MCF 10A (cell line): ENCODE measurements at places on chromosomes 12 and 14. TPM values are rescaled to one million over a fixed set of nuclear protein-coding genes. Genes with fewer than 3 reads are reported as not detected.

NANOG gene
- total RNA-seq, result not detected in 2 replicates

DNA sequence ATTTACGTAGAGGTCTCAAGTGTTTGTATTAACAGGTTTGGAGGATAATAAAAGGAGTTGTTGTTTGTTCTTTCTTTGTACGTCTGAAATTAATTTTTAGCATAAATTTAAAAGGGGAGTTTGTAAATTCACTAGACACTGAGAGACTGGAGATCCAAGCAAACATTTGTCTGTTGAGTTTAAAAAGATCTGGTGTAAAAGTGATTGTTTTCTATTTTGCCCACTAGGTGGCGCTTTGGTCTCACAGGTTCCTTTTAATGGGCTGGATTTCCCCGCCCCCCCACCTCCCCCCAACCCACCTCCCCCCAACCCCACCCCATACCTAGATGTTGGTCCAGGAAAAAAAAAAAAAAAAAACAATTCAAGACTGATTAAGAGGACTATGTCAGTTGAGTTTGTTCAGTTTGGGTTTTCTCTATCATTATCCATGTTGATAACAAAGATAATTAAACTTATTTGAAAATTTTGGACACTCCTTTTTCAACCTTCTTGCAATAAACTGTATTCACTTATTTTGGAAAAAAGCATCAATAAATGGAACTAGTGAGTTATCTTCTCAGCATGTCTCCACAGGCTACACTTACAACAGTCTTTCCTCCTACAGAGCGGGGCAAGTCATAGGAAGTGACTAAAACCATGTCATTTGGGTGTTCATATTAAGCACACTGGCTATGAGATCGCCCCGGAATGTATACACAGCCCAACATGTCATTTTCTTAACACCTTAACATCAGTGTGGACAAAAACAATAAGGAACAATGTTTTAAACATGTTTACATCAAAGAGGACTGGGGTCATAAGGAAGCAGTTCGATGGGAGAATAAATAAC lies 841.1 kb downstream of the NRXN3 start:
- DNase-seq, result peak; percentile 45

GRCh38 chr12:12624498-12624992 lies 12.9 kb downstream of the CREBL2 start:
- no peak for DNase-seq

DNA sequence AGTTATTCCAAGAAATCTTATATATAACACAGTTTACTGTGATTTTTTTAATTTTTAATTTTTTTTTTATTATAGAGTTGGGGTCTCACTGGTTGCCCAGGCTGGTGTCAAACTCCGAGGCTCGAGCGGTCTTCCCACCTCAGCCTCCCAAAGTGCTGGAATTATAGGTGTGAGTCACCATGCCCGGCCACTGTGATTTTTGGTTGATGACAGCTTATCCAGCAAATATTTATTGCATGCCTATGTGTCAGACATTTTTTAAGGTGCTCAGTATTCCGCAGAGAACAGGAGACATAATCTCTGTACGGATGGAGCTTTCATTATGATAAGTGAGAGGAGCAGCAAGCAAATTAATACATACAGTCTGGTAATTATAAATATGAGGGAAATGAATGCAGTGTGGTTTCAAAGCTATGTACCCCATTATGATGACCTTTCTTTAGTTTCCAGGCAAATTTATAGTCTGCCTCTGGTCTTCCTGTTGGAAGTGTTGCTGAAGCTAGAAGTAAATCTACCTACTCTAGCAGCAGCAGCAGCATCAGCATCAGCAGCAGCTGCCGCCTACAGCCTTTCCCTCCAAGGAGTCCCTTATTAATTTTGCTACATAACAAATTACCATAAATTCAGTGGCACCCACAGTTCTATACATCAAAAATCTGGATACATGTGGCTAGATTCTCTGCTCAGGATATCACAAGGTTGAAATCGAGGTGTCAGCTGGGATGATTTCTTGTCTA lies 32.3 kb downstream of the FRS2 start:
- DNase-seq, result peak; percentile 61

CLEC4E gene
- total RNA-seq, result not detected in 2 replicates

GRCh38 chr14:104438166-104438887 lies 141.2 kb upstream of the C14orf180 start:
- DNase-seq, result no peak

DNA sequence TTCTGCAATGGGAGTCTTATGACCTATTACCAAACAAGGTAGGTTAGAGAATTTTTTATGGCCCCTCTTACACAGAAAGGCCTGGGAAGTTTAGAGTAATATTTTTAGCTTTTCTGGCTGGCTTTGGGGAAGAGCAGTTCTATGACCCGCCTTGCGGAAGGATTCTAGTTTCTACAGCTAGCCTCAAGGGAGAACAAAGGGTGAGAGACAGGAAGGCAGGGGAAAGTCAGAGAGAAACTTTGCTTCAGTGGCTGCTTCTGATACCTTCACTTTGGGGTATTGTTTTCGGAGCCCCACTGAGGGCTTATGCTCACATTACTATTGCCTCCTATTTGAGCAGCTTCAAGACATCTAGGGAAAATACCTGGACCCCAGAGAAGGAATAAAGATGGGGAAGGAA lies 80.7 kb upstream of the NUDT4 start:
- no peak for DNase-seq

DNA sequence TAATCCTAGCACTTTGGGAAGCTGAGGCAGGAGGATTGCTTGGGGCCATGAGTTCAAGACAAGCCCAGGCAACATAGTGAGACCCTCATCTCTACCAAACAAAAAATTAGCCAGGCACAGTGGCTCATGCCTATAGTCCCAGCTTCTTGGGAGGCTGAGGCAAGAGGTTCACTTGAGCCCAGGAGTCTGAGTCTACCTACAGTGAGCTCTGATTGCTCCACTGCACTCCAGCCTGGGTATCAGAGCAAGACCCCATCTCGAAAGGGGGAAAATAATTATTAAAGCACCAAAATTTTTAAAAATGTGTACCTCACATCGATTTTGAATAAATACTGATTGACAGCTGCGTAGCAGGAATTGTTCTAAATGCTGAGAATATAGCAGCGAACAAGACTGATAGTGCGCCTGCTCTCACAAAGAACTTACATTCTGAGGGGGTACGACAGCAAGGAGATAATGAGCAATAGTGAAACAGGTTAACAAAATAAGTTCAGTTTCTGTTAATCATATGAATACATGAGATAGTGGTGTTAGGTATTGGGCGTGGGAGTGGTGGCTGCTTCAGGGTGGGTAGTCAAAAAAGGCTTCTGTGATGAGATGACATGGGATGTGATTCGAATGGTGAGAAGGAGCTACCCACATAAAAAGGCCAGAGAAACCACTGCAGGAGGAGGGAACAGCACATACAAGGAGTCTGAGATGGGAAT lies 19.6 kb downstream of the HCFC2 start:
- DNase-seq, result no peak

DNA sequence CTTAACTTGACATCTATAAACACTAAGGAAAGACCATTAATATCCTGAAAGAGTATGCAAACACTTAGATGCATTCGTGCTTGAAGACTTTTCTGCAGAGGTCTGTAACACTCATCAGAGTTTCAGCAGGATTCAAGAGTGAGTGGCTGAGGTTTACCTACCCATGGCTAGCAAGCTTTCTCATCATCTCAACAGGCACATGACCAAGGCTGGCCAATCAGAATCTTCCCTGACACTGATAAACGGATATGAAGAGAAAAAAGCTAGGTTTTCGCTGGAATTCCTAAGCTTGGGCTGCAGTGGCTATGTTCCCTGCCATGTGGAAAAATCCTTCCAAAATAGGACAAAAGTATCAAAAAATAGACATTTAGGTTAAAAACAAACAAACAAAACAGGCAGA lies 162.1 kb upstream of the USP15 start:
- no peak for DNase-seq

GRCh38 chr14:32110548-32110896 lies 33.4 kb downstream of the ARHGAP5 start:
- no peak for DNase-seq

KRT79 gene
- not detected in 2 replicates for total RNA-seq

GPRC5D gene
- not detected in 2 replicates for total RNA-seq

DNA sequence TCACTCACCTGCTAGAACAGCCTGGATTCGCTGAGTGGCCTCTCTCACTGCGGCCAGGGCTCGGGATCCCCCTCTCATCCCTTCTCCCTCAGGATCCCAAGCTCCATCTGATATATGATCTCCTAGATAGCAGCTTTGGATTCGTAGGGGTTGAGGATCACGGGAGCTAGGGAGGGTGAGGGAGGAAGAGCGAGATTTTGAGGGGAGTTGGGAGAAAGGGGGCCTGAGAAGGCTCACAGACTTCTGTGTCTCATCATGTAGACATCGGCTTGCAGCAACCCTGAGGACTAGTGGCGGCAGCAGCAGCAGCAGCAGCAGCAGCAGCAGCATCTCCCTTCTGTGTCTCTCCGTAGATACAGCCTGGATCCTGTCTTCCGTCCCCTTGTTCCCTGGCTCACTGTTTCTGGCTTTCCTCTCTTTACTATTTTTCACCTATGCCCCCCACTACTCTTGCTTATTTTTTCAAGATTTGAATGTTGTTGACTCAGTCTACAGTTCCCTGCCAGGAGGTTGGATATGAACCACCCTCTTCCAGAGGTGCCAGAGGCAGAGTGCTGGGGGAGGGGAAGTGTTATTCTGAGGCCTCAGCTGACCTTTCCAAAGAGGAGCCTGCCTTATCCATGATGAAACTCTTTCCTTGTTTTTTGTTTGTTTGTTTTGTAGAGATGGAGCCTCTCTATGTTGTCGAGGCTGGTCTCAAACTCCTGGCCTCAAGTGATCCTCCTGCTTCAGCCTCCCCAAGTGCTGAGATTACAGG lies at the start of gene CIROP:
Gene CIROP, minus strand, starts transcription at position 399 of the 757 bp plus-strand sequence. Its CDS starts 69 bp downstream, at position 330.
- DNase-seq, result no peak

TMEM253 gene
- total RNA-seq, result 0.59 and 1.6 TPM in 2 replicates

GRCh38 chr12:132251741-132252490 lies 77.5 kb downstream of the GALNT9 start:
- no peak for DNase-seq

DNA sequence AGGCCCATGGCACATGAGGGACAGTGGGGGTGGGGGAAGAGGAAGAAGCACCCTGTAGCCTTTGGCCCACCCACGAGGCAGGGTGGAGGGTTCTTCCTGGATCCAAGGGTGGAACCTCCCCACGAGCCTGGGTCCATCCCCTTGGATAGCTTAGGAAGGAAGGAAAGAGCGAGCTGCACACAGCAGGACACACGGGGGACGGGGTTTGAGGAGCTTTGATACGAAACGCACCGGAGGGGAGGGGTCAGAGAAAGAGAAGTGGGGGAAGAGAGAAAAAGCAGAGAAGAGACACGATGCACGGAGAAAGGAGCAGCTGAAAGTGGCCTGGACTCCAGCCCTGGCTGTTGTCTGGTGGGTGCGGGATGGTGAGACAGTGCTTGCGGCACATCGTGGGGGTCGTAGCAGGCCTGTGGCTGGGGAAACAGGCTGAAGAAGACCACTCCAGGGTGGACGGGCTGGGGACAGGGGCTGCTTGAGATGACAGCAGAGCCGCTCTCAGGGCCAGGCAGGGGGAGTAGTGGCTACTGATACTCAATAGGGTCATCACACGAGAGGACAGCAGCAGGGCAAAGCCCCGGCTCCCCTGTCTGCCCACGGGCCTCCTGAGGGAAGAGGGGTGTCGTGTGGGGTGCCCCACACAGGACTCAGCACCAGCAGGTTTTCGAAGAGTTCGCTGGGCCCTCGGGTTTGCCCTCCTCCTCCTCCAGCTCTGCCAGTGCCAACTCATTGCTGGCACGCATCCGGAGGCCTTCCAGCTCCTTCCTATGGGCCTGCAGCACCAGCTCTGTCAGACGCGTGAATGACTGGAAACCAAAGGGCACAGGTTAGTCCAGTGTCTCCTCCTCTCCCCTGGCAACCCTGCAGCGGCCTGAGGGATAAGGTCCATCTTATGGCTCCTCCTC lies 5.4 kb upstream of the GPX2 start:
- no peak for DNase-seq

- no peak for DNase-seq
Measured at GRCh38 chr12:9732921-9733461, at the start of gene CLECL1. Gene CLECL1 (minus strand): TSS chr12:9733097.

DNA sequence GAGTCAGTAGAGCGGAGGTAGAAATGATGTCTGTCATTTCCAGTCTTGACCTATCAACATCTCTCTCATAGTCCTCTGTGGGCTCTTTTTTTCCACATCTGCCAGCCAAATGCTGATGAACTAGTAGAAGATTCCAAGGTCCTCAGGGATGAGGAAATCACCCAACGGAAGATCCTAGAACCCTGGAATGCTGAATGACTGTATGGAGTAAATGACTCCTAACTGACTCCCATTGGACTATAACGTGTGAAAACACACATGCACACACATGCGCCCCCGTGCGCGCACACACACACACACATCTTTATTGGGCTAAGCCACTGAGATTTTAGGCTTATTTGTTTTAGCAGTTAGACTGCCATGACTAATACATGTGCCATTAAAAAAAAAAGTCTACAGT lies 159.2 kb downstream of the MYRFL start:
- DNase-seq, result no peak

GRCh38 chr12:97921979-97922722 lies 459.5 kb downstream of the RMST start:
- DNase-seq, result peak; percentile 40

DNA sequence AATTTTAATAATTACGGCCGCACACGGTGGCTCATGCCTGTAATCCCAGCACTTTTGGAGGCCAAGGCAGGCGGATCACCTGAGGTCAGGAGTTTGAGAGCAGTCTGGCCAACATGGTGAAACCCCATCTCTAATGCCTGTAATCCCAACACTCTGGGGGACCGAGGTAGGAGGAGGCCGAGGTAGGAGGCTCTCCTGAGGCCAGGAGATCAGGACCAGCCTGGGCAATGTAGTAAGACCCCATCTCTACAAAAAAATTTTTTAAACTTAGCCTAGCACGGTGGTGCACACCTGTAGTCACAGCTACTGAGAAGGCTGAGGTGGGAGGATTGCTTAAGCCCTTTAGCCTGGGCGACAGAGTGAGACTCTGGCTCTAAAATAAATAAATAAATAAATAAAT lies 5.6 kb upstream of the CFAP73 start:
- no peak for DNase-seq

GRCh38 chr14:23449314-23449713 lies 13.9 kb upstream of the MYH7 start:
- no peak for DNase-seq

GRCh38 chr12:61797266-61797665 lies 462.9 kb upstream of the USP15 start:
- DNase-seq, result no peak
